ENCODE measurements at places on chromosomes 5 and 9.
A peak's percentile ranks its signal among the peaks of the same experiment; 100 is the strongest.

- peak; percentile 24 for DNase-seq
Measured at GRCh38 chr5:132385326-132386105, 16.0 kb downstream of the SLC22A5 start.

- no peak for DNase-seq
Measured at GRCh38 chr5:68032216-68032762, 183.3 kb upstream of the PIK3R1 start.

DNA sequence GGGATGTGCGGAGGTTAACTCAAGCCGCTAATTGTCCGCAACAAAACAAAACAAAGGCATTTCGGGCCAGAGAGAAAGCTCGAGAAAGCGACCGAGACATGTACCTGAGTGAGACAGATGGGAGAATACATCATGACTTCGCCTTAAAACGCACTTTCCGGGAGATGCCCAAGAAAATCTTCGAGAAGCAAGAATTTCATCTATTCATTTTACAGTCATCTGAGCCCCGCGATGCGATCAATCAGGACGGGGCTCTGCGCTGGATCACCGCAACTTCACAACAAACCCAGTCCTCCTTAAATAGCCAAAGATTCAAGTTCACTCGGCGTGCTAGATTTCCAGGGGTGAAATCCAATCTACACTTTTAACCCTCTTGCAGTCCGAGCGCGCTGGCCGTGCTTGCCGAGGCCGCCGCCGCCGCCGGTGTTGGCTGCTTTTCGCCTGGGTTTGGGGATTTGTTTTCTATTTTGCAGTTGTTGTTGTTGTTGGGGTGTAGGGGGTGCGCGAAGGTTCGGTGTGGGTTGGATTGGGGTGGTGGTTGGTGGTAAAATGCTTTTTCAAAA lies 482 bp downstream of the NFIB start:
- DNase-seq, result no peak

DNA sequence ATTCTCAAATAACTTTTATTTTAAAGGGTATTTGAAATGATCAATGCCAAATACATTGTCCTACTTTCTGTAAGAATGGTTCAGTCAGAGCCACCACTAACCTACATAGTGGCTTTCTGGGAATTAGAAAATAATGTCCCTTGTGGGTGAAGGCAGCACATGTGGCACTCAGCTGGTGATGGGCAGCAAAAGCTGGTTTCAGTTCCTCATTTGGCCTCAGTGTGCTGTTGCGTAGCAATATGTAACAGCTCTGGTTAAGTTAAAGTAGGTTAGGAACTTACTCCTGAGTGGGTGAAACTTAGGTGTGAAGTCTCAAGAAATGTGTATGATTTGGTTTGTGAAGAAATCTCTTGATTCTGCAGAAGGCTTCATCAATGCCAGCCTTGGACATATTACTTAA lies 99.6 kb upstream of the SPEF2 start:
- DNase-seq, result no peak

DNA sequence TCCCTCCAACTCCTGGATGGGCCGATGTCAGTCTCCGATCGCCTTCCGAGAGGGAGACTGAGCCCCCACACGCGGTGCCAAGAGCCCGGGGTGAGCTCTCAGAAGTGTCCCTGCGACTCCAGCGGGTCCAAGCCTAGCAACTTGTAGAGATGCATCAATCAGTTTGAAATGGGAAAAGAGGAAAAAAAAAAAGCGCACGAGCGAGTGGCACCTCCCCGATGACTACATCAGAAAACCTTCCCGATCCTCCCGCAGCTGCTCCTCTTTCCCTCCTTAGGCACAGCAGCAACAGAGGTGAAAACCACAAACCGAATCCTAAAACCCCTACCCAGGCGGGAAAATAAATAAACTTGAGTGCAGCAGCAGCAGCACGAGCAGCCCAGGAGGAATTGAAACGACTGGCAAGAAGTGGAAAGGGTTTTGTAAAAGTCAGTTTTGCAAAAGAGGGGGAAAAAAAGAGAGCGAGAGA lies 1.0 kb upstream of the EFNA5 start:
- DNase-seq, result no peak

DNA sequence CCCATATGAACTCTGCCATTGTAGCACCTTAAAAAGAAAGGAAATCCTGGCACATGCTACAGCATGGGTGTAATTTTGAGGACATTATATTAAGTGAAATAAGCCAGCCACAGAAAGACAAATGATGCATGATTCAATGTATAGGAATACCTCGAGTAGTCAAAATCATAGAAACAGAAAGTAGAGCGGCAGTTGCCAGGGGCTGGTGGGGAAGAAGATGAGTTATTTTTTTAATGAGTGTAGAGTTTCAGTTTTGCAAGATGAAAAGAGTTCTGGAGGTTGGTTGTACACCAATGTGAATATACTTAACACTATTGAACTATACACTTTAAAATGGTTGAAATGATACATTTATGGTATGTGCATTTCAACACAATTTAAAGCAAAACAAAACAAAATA lies 133.0 kb downstream of the ZDHHC21 start:
- no peak for DNase-seq

DNA sequence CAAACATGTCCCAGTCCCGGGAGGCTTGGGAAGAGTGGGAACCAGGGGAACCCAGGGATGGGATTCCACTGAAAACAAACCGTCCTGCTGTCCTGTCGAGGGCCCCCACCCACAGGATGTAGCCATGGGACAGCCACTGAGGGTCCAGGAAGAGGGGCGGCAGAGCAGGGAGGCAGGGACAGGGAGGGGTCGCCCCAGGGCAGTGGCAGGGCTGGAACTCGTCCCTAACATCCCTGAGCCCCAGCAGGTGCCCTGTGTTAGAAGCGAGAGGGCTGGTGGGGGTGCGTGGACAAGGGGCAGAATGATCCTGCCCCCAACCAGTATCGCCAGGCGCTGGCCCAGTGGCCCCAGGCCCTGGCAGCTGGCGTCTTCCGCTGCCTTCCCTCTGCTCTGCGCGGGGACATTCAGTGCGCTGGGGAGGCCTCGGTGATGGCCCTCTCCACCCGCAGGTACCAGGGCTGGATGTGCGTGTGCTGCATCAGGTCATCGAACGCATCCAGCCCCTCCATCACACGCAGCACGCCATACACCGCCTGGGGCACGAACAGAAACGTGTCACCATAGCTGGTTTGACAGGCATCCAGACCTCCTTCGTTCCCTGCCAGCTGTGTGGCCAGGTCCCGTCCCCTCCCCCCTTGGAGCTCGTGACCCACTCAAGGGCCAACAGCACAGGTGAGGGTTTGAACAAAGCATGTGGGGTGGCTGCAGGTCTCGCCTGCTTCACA lies 6.6 kb downstream of the PTGES2 start:
- no peak for DNase-seq

DNA sequence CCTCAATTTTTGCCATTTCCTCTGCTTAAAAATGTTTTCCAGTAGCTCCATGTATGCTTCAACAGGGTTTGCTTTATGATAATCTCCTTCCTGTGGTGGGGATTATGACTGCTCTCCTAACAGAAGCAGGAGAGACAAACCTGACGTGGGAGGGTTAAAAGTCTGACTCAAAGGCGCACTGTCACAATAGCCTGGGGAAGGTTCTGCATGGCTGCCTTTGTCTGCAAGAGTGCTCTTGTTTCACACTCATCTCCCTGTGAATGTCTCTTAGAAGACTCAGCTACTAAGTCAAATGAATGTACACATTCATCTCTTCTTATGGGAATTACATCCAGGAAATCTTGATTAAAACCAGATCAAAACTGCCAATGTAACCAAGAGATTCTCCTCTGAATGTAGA lies 90.9 kb upstream of the MTAP start:
- DNase-seq, result no peak

DNA sequence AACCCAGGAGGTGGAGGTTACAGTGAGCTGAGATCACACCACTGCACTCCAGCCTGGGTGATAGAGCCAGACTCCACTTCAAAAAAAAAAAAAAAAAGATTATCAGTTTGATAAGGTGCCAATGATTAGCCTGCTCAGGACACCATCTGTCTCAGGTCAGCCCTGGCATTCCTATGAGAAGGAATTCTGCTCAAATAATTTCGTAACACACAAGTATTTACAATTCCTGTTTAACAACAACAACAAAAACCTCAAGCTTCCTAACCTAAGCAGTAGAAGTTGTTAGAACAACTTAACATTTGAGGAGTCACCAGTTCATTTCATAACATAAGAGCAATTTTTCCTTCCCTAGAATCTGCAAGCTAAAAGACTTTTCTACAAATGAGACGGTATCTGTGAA lies 85.0 kb downstream of the LHFPL2 start:
- no peak for DNase-seq

GRCh38 chr5:150567031-150567717 lies 59.2 kb downstream of the NDST1 start:
- no peak for DNase-seq

- no peak for DNase-seq
Measured at GRCh38 chr9:91220491-91221135, 141.1 kb downstream of the AUH start.

GRCh38 chr5:61941637-61942036 lies 364.4 kb upstream of the KIF2A start:
- no peak for DNase-seq

GRCh38 chr9:127838375-127839078 lies 15.9 kb downstream of the ENG start:
- no peak for DNase-seq

GRCh38 chr5:132225165-132226032 lies 2.3 kb downstream of the P4HA2 start:
- no peak for DNase-seq

DNA sequence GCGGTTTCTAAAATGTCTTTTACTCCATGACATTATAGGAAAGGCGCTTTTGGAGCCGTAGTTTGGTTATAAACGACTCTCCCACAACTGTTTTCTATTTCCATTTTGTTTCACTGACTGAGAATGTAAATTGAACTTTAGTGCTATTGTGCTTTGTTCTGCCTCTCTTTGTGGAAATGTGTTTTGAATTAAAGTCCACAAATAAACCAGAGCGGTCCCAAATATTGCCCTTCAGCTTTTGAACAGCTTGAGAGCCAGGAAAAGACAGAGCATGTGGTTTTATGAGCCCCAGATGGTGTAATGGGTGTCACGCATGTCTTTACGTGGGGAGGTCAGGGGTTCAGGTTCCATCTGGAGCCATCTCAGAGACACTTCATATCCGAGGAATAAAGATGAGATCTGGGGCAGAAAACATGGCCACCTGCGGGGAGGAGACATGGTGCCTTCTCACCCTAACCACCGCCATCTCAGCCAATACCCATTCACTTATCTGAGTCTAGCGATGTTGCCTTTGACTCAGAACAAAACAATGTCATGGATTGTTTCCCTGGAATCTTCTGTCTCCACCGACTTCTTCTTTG lies 42.5 kb upstream of the ROR2 start:
- DNase-seq, result no peak

DNA sequence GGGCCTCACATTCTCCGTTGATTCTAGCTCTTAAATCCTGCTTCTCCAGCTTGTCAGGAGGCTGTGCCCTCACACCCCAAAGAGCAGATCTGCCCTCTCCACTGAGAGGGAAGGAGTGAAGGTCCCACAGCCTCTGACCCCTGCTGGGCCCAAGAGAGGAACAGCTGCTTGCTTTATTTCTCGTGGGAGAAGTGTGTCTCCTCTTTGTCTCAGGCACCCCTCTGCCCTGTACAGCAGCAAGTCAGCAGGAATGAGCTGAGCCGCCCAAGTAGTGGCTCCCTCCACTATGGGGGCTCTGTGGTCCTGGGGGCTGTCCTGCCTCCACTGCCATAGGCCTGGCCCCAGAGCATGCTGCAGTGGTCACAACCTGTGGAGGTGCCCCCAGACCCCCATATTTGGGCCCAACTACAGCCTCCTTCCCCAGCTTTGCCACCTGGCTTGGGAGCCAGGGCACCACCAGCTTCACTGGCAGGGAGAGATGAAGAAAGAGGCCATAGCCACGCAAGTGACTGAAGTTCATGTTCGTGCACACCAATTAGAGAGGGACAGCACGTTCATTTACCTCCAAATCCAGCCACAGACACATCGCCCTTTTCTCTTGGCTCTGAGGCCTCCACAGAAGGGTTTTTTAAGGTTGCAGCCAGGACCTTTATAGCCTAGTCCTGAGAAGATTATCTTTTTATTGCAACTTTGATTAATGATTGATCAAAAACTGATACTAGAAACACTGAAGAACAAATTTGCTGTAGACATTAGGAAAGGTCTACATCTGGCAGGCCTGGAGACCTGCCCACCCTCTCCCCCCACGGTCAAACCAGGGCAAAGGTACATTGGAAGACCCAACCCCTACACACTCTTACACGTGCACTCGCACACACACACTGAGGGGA lies 27.5 kb downstream of the IRF1 start:
- no peak for DNase-seq

DNA sequence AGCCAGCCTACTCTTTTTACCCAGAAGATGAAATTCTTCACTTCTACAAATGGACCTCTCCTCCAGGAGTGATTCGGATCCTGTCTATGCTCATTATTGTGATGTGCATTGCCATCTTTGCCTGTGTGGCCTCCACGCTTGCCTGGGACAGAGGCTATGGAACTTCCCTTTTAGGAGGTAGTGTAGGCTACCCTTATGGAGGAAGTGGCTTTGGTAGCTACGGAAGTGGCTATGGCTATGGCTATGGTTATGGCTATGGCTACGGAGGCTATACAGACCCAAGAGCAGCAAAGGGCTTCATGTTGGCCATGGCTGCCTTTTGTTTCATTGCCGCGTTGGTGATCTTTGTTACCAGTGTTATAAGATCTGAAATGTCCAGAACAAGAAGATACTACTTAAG lies 16.6 kb downstream of the OCLN start:
- DNase-seq, result no peak

DNA sequence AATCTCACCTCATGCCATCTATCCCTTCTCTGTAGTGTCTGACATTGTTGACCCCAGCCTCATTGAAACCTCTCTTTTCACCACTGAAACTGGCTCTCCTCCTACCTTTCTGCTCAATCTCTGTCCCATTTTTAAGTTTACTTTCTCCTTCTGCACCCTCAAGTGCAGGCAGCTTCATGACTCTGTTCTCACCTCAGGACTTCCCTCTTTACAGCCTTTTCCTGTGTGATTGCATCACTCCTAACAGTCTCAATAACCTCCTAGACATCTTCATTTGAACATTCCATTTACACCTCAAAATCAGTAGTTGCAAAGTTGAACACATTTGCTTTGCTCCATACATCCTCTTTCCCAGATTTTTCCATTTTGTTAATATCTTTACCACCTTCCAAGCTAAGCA lies 172.1 kb downstream of the RASEF start:
- DNase-seq, result no peak

GRCh38 chr9:5553211-5553610 lies 42.9 kb downstream of the PDCD1LG2 start:
- no peak for DNase-seq

DNA sequence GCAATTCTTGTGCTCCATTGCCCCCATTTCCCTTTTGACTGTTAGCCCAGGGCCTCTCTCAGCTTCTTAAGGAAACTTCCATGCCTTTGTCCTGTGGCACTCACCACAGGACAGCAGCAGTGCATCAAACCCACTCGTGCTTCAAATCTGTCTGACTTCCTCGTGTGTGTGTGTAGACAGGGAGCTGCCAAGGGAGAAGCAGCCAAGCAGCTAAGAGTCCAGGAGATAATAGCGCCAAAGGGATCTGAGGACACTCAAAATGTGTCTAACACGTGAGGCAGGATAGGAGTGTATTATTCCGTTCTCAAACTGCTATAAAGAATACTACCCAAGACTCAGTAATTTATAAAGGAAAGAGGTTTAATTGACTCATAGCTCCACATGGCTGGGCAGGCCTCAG lies 44.8 kb downstream of the CDK7 start:
- no peak for DNase-seq

- no peak for DNase-seq
Measured at GRCh38 chr9:119441338-119441737, 72.1 kb upstream of the BRINP1 start.

GRCh38 chr9:112789473-112789872 lies 38.9 kb downstream of the SNX30 start:
- no peak for DNase-seq
